T-helper 17 cell (primary cell): ENCODE measurements at places on chromosomes 12 and 14.

DNA sequence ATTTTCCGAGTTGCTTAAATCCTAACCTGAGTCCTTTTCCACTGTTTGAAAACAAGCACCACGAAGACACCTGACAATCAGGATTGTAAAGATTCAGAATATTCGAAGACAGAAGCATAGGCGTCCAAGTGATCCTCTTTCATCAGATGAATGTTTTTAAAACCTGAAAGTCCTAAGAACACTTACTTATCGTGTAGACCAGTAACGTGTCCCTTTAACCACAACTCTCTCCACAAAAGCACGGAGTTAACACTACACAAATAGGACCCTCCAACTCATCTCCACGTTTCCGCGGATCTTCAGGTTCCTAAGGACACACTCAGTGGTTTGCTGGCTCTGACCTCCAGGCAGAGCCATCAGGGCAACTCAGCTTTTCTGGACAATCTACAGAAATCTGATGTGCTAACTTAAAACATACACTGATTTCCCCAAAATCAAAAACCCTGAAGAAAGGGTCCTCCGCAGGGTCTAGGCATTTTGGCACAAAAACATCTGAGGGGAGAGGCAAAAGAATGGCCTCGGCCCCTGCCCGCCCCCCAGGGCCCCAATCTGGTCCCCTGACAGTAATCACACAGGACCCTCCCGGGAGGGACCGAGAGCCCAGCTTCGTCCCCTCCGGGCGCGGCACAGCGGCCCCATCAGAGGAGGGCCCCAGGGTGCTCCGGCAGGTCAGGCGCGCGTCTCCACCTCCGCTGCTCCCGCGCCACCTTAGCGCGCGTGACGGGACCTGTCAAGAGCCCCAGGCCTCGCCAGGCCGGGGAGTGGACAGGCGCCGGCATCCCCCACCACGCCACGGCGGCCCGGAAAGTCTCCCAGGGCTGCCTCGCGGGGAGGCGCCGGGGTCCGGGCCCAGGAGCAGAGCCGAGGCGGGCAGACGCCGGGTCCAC is 925 bp downstream of the DICER1 start:
- DNase-seq, result no peak

- DNase-seq, result no peak
Measured at GRCh38 chr12:110744151-110744571, 1.5 kb upstream of the PPP1CC start.

DNA sequence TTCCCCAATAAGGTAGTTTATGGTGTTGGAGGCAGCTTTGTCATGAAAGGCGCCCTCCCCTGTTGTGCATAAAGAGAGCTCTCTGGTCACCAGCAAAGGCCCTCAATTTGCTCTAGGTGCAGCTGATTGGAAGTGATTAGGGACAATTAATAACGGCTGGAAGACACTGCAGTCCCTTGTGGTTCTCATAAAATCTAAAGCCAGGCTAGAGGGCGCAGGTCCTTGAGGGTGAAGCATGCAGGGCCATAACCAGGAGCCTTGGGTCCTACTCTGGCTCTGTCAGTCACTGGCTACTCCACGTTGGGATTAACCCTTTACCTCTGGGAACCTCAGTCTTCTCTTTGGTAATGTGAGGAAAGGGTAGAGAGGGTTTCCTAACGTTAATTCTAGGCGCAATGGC is 1.9 kb downstream of the DAAM1 start:
- DNase-seq, result no peak

GRCh38 chr12:7142056-7142644 is 12.0 kb downstream of the CLSTN3 start:
- peak; percentile 46 for DNase-seq

GRCh38 chr12:96652870-96653269 is 163.5 kb downstream of the CFAP54 start:
- DNase-seq, result no peak

GRCh38 chr12:49232940-49233841 is 31.7 kb upstream of the TUBA1C start:
- DNase-seq, result no peak

GRCh38 chr12:89731089-89731488 is 22.5 kb upstream of the ATP2B1 start:
- no peak for DNase-seq

GRCh38 chr14:101520621-101521472 is 40.4 kb upstream of the DIO3 start:
- no peak for DNase-seq

GRCh38 chr12:95881331-95881955 is 22.7 kb downstream of the SNRPF start:
- DNase-seq, result no peak

GRCh38 chr14:89444516-89445125 is 27.6 kb upstream of the FOXN3 start:
- DNase-seq, result no peak

GRCh38 chr14:36068777-36069534 is 107.6 kb downstream of the PTCSC3 start:
- DNase-seq, result no peak

- DNase-seq, result no peak
Measured at GRCh38 chr14:52355016-52355431, 40.9 kb downstream of the PTGER2 start.

DNA sequence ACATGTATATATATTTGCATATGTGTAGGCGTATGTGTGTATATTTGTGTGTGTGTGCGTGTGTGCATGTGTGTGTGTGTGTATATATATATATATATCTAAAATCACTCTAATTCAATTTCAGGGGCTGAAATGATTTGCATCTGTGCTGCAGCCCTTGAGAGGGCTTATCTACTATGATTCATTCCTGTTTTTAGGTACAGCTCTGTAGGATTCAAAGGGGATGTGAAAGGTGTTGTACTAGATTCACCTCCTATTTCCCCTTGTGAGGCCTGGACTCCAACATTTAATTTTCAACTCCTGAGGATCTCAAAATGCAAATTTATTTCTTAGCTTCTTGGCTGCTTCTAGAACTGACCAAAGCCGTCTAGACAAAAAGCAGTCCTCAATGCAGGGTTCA is 11.1 kb downstream of the ERP27 start:
- no peak for DNase-seq

GRCh38 chr12:22399464-22400180 is 65.1 kb upstream of the ST8SIA1 start:
- DNase-seq, result no peak

DNA sequence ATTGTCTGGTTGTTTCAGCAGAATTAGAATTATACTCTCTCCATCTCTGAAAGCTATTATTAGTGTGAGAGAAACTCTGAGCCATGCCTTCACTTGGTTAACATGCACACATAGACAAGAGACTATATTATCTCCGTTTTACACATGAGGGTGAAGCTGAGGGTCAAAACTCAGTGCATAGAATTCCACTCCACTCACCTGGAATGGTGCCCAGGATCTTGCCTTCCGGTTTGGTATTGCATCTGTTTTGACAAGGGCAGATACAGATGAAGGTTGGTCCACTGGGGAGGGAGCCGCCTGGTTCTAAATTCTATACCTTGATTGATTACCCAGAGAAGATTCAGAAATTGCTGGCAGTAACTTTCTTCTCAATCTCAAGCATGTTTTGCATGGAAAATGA is 149.5 kb upstream of the PELI2 start:
- no peak for DNase-seq

DNA sequence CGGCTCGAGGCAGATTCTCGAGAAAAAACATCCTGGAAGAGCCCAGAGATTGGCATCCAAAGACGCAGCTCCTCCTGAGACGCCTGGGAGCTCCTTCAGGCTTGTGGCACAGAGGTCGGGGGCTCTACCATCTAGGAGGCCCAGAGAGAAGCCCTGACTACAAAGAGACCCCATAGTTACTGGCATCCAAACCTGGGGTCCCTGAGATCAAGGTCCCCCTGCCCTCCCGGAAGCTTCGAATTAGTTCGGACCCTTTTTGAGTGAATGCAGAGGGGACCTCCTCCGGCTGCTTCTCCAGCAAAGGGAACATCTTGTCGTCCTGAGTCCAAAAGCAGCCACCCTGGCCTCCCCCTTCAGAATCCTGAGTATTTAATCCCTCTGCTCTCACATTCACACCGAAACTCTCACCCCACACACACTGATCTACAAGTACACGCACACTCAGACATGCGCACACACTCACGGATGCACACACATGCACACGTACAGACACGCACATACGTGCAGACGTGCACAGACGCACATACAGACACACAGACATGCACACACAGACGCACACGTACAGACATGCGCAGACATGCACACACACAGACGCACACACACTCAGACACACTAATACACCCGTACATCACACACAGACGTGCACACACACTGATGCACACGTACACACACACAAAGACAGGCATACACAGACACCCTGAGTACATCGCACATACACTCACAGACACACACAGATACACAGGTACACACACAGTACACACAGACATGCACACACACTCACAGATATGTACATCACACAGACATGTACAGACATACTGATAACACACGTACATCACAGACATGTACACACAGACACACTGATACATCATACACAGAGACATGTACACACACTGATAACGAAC is 5.9 kb downstream of the ZNF605 start:
- no peak for DNase-seq

GRCh38 chr12:52295663-52296062 is 4.3 kb upstream of the KRT81 start:
- DNase-seq, result no peak

DNA sequence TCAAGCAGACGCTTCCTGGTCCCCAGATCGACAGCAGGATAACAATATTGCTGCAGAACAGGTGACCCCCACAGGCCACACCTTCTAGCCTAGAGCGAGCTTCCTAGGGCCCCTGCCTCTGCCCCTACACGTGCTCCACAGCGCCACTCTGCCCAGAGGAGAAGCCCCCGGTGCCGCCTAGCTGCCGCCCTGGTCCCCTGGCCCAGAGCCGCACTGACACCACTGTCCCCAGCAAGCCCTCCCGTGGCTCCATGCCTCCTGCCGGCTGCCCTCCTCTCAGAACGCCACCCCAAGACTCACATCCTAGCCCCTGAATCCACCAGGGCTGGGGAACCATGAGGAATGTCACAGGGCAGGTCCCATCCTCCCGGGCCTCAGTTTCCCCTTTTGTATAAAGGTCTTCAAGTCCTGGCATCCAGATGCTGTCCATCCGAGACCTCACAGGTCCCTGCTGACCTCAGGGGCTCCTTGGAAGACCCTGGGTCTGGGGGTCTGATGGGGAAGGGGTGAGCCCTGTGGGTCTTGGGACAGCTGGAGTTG is 31.0 kb downstream of the JAG2 start:
- DNase-seq, result no peak

- DNase-seq, result peak; percentile 34
Measured at GRCh38 chr12:1583421-1584078, 10.8 kb downstream of the FBXL14 start.

DNA sequence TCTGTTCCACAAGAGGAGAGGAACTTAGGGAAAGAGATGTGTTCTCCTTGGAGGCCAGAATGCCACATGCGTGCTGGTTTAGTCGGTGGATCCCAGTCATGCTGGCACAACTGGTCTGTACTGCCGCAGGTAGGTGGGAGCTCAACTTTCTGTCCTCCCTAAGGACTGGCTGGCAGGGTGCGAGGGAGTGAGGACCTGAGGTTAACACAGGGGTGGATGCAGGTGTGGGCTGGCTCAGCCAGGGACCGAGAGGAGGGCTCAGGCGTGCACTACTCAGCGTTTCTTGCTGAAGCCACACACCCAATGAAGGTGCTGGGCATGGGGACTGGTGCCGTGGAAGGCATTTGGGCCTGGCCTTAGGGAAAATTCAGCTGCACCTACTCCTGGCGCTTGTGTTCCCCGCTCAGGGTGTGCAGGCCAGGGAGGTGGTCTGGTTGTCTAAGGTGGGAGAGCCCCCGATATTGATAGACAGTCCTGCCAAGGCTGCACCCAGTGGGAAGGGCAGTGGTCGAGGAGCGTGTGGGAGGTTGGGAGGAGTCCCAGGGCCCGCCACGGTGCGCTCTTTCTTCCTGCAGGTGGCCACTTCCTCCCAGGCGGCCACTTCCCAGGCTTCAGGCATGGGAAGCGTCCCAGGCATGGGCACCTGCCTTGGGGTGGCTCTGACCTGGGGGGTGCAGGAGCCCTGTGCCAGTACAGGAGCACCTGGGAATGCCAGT is 138.4 kb downstream of the ADGRD1 start:
- no peak for DNase-seq

DNA sequence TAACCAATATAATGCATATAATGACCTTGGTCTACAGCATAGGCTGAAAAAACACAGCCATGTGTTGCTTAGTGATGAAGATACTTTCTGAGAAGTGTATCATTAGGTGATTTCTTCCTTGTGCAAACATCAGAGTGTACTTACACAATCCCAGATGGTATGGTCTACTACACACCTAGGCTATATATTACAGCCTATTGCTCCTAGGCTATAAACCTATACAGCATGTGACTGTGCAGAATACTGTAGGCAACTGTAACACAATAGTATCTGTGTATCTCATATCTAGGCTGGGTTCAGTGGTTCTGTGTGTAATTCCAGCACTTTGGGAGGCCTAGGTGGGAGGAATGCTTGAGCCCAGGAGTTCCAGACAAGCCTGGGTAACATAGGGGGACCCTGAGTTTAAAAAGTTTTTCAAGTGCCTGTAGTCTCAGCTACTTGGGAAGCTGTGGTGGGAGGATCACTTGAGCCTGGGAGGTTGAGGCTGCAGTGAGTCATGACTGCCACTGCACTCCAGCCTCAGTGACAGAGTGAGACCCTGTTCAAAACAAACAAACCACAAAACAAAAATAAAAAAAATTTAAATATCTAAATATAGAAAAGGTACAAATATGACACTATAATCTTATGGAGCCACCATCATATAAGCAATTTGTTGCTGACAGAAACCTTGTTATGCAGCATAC is 66.6 kb downstream of the GRIP1 start:
- no peak for DNase-seq

GRCh38 chr14:103894723-103895059 is 33.6 kb upstream of the TDRD9 start:
- no peak for DNase-seq

- DNase-seq, result no peak
Measured at GRCh38 chr12:77924703-77925102, 94.0 kb downstream of the NAV3 start.

- no peak for DNase-seq
Measured at GRCh38 chr12:50188875-50189575, 21.9 kb upstream of the CERS5 start.

DNA sequence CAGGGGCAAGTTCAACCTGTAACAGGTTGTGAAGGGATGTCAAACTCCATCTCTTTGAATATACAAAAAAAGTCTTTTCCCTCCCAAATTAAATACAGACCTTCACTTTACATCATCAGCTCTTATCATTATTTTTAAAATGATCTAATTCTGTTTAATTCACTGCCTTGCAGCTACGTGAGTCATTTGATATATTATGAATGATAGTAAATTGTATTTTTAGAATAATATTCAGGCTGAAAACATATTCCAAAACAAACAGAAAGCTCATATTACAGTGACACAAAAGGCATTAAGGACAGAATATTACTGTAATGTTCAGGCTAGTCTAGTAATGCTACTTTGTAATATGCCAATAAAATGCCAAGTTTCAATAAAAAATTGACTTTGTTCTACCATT is 53.3 kb downstream of the BCAT1 start:
- DNase-seq, result no peak

GRCh38 chr12:81284137-81284536 is 206.3 kb downstream of the ACSS3 start:
- no peak for DNase-seq

- no peak for DNase-seq
Measured at GRCh38 chr12:124347805-124348658, 53.1 kb downstream of the RFLNA start.

- no peak for DNase-seq
Measured at GRCh38 chr14:30620178-30620577, 1.9 kb upstream of the SCFD1 start.
